Immature natural killer cell (primary cell): ENCODE measurements at places on chromosomes 4 and X. TPM values are rescaled to one million over a fixed set of nuclear protein-coding genes. Genes with fewer than 3 reads are reported as not detected.
A peak's percentile ranks its signal among the peaks of the same experiment; 100 is the strongest.

GRCh38 chr4:80249144-80249543, 17.3 kb upstream of the FGF5 start:
- no peak for DNase-seq

- no peak for DNase-seq
These were observed 10.2 kb upstream of the ADH1C start for GRCh38 chr4:99362768-99363167.

DNA sequence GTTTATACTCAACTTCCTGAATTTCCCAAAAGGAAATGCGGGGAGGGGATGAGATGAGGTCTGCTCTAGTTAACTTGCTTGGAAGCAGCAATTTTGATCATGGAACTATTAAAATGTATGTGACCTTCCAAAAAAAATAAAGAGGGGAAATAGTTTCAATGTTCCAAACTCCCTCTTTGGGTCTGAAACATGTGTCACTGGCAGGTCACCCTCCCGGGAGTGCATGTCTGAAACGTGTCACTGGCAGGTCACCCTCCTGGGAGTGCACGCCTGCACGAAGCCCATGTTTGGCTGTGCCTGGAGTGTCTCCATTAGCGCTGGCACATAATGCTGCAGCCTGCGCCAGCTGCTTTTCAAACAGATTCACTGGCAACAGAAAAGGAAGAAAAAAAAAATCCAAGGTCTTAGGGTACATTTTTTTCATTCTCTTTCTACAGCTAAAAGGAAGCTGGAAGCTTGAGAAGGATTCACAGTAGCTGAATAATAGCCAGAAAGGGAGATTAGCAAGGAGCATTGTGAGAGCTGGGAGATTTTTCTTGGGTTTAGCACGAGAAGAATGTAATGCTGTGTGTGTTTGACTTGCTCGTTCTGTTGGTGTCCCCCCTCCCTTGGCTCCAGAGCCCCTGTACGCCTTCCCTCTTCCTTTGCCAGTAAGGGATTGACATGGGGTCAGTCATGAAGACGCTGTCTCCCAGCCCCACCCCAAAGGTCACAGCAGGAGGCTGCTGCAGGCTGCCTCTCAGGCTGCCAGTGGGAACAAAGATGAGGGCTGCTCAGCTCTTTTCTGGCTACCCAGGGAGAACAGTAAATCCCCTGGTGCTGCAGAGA, 39.2 kb upstream of the TLR3 start:
- no peak for DNase-seq

GRCh38 chrX:37638047-37638446, 47.5 kb upstream of the XK start:
- no peak for DNase-seq

DNA sequence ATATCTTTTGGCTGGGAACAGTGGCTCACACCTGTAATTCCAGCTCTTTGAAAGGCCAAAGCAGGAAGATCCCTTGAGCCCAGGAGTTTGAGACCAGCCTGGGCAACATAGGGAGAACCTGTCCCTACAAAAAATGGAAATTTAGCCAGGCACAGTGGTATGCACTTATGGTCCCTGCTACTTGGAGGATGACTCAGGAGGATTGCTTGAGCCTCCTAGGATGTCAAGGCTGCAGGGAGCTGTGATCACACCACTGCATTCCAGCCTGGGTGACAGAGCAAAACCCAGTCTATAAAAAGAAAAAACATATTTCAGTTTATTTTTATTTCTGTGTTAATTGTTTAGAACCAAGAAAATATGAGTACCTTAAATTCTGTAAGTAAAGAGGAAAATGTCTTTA, 123.7 kb downstream of the CBR4 start:
- DNase-seq, result no peak

DNA sequence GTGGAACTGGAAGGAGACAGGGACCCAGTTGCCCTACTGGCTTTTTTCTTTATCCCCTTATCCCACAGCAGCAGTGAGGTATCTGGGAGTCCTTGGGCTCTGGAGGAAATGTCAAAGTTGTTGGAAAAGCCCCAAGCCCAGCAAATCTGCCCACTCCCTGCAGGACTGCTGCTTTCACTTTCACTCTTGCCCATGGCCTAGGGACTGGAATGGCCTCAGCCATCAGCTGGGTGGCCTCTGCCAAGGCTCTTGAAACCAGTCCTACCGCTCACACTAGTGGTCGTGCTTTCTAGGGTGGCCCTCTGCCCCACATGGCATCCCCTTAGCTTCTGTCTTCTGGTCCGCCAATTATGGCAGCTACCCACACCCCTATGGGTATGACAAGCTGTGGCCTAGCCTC, 9.7 kb upstream of the RHOXF1 start:
- DNase-seq, result no peak

GRCh38 chr4:74768857-74769525, 25.3 kb downstream of the BTC start:
- DNase-seq, result no peak

DNA sequence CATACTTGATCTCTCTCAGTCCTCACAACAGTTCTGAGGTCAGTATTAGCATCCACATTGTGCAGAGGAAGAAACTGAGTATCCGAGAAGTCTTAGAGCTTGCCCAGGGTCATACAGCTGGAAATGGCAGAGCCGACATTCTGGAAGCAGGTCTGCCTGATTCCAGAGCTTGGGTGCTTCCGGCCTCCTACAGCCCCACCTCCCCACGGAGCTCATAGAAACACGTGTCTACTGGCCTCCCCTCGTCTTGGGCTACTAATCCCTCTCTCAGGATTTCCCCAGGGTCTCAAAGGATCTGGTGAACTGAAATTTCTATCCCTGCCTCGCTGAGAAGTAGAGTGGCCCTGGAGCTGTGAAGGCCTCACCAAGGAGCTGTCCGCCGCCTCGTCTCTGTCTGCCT, 12.0 kb upstream of the KDM5C start:
- no peak for DNase-seq

DNA sequence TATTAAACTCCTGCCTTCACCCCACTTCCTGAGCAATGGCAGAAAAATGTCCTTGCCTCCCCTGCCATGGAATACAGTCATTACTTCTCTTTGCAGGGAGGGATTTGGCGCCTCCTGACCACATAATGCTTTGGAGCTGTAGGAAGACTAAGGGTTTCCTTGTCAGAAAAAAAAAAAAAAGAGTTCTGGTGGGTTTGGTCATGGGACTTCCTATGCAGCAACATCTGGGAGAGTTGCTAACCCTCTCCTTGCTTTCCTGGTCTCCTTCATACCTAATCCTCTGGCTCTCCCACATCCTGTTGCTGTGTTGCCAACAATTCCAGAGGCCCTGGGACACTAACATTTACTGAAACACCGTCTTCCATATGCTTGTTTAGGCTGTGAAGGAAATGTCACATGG, 75.1 kb upstream of the MBNL3 start:
- DNase-seq, result no peak

GRCh38 chr4:107721436-107722100, 1.5 kb upstream of the PAPSS1 start:
- DNase-seq, result peak; percentile 28

Gene SOD3
- not detected for polyA plus RNA-seq

Gene RBM46
- not detected for polyA plus RNA-seq

Gene PAK3
- not detected for polyA plus RNA-seq
